ENCODE measurements at places on chromosomes 2 and 18.

DNA sequence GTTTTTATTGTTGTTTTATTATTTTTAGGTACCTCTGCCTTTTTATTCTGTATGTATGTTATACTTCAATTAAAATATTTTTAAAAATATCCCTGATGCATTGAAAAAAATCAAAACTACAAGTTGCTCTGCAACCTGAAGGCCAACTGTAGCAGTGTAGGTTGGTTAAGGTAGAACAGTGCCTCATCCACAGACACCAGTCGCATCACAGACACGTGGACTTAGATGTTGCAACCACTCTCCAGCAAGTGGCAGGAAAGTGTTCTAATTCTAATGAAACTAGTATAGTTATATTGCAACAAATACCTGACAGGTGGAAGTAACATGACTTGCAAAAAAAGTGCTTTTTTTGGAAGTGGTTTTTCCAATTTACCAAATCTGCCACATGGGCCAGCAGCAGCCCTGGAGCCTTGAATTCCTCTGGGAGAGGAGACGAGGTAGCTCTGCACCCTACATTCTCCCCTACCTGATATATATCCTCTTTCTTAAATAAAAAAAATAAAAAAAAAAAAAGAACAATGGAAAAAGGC lies 28.4 kb upstream of the SLC3A1 start:
- DNase-seq: no peak

DNA sequence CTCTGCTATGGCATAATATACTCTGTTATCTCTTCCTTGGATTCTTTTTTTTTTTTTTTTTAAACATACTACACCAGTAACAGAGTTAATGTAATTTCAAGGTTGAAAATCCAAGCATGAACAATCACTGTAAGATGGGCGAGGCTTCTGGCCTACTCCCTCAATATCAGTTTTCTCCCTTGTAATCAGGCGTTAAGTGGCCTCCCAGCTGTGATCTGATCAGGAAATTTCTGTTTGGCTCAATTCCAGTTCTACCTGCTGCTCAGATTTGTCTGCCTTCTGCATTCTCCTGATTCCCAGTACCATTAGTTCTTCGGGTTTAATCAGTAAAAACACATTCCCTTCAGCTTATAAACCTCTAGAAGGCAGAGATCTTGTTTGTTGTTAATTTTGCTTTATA lies 18.6 kb downstream of the PRKD3 start:
- no peak for DNase-seq

DNA sequence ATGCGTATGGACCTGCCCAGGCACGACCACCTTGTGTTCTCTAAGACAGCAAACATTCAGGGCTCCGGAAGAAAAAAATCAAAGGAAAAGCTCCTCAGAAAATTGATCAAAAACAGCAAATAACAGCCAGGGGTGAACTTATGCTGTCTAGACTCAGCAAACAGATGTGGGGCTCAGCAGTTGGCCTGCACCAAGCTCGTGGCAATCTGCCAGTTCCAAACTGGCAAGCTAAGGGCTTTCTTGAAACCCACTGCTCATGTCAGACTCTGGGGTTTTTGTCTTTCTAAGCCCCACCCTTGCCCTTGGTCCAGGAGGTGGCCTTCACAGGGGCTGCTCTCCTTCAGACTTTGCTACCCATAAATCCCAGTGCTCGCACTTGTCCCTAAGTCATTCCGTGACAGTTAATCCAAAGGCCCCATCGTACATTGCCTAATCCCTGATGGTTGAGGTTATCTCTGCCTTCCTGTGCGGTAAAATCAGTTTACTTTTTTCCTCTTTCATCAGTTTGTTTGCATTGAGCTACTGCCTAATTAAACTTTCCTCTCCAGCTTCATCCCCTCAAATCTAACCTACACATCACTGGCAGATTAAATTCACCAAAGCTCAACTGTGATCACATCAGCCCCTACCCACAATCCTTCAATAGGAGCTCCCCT lies 408.0 kb downstream of the LRATD1 start:
- DNase-seq: no peak

DNA sequence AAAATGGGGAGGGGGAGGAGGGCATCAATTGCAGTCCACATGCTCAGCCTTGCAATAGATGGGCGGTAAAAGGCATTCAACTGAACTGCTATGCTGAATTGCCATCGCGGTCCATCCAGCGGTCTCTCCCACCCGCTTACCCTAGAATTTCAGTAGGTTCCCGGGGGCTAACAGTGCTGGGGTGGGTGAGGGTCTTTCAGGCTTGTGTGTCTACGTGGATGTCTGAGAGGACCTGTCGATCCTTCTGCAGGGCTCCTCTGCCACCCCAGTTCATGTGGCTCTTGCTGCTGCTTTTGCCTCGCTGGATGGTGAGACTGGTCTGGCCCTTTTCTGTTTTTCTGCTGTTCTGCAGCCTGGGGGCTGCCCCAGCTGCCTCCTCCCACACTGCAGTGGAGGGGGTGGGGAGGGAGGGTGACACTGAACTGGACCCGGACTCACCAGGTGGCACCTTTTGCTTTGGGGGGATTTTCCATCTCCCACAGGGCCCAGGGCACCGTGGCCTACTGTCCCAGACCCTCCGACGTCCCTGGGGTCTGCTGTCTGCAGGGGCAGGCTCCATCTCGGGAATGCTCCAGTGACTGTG lies 14.1 kb downstream of the ACKR3 start:
- DNase-seq: no peak

DNA sequence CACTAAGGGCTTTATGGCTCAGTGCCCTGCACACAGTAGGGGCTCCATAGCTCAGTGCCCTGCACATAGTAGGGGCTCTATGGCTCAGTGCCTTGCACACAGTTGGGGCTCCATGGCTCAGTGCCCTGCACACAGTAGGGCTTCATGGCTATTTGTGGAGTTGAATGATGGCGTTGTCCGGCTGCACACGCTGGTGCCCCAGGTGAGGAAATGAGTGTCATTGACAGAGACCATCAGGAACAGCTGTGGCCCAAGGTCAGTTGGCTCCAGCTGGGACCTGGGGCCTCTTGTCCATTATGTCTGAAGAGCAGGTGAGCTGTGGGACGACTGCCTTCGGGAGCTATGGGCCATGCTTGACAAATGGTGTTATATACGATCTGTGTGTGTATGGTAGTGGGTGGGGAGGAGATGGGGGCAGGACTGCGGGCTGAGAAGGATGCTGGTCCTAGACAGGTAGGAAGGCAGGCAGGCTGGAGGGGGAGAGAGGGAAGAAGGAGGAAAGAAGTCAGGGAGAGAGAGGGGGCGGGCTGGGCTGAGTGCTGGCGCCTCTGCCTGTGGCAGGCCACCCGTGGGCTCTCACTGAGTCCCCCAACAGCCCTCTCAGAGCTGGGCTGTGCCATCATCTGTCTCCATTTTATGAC lies 130.6 kb downstream of the CLIP4 start:
- no peak for DNase-seq

DNA sequence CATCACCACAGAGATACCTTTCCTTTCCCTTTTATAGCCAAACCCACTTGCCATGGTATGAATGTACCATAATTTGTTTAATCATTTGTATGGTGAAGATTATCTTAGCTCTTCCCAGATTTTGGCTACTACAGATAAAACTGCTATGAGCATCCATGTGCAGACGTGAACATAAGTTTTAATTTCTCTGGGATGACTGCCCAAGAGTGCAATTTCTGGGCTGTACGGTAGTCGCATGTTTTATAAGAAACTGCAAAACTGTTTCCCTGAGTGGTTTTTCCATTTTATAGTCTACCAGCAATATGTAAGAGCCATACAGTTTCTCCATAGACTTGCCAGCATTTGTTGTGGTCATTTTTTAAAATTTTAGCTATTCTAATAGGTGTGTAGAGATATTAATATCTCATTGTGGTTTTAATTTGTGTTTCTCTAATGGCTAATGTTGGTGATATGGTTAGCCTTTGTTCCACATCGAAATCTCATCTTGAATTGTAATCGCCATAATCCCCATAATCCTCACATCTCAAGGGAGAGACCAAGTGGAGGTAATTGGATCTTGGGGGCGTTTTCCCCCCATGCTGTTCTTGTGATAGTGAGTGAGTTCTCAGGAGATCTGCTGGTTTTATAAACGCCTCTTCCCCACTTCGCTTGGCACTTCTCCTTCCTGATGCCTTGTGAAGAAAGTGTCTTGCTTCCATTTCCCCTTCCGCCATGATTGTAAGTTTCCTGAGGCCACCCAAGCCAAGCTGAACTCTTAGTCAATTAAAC lies 628.5 kb upstream of the KLHL29 start:
- DNase-seq: no peak

GRCh38 chr2:188971432-188971861 lies 2.7 kb upstream of the COL3A1 start:
- no peak for DNase-seq

DNA sequence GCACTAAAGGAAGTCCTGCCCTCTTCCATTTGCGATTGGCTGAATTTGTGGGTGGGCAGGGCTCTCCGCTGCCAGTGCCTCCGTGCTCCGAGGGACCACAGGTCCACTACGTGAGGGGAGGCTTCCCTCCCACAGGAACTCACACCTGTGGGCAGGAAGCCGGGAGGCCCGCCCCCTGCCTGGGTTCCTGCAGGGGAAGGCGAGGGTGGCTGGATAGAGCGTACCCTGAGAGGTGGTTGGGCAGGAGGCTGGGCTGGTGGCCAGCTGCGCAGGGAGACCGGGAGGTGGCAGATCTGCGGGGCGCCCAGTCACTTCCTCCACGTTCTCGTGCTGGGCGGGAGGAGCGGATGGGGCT lies 47.0 kb upstream of the PTH2R start:
- no peak for DNase-seq

GRCh38 chr2:75047992-75048625 lies 89.7 kb downstream of the POLE4 start:
- peak; percentile 53 for DNase-seq

DNA sequence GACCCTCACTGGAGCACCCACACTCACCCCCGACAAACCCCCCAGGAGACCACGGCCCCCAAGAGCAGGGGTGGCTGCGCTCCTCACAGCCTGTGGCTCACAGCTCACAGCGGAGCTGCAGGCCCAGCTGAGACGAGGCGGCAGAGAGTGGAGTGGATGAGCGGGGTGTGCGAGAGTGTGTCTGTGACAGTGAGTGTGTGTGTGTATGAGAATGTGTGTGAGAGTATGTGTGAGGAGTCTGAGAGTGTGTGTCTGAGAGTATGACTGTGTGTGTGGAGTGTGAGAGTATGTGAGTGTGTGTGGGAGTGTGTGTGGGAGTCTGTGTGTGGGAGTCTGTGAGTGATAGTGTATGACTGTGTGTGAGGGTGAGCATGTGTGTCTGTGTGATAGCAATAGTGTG lies 55.3 kb upstream of the ID2 start:
- DNase-seq: no peak

DNA sequence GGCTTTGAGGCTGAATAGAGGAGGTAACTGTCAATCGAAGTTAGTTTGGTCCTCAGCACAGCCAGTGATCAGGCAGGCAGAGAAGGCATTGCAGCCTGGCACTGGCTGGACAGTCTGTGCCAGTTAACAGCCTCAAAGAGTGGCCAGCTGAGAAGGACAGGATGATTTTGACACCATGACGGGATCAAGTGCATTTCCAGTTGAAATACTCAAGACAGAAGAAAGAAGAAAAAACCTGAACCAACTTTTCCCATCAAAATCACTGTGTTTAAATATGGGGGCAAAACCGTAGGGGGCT lies 96.7 kb upstream of the ZCCHC2 start:
- no peak for DNase-seq

DNA sequence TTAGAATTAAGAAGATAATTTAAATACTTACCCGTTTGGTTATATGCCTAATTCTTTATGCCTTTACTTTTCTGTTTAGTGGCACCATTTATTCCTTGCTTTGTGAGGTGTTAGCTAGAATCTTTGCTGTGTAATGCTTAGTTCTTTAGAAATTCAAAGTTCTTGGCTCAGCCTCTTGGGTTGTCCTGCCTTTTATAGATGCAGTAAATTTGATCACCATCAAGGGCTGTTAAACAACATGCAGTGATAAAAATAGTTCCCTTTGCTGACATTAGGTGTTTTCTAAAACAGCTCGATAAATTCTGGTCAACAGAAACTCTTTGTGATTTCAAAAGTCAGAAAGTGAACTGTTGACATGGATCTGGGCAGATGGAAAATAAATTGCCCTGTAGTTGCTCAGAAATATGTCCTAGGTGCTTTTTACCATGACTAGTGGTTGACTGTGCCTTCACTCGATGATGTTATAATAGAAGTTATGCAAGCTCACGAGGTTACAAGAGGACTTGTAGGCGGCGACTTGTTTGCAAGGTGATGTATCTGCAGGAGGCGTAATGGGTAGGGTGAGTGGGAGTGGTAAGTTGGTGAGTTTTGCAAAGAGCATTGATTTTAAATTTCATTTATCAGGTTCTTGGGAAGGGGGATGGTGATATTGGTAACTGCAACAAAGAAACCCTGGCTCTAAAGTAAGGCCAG lies 52.1 kb downstream of the LRRTM1 start:
- no peak for DNase-seq

DNA sequence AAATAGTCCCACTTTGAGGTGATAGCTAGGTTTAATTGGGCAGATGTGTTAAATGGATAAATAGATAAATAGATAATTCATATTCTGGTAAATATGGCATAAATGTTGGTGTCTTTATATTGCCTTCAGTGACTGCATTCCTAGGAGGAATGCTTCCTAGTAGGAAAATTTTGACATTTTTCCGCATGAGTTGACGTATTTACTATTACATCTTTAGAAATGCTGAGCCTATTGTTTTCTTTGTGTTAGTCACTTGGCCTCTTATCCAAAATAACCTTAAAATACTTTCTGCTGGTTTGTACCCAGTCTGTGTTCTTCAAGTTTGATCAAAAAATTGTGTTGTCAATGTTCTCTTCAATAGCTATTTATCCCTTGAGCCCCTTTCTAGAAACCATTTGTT lies 495.6 kb upstream of the ZEB2 start:
- DNase-seq: peak; percentile 26

DNA sequence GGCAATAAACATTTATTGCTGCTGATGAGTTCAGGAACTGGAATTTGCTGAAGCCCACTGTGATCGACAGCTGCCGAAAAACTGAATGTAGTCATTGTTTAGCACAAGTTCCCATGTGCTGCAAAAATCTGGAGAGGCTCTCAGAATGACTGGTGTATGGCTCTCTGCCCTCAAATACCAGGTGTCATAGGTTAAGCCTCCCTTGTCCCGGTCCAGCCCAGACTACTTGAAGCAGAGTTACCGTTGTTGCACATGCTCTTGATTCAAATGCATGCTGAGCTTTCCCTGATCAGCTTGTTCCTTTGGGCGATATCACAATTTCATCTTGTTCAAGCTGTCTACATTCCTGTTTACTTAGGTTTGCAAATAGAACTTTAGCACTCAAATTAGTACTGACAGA lies 625.2 kb downstream of the CPS1 start:
- DNase-seq: no peak

DNA sequence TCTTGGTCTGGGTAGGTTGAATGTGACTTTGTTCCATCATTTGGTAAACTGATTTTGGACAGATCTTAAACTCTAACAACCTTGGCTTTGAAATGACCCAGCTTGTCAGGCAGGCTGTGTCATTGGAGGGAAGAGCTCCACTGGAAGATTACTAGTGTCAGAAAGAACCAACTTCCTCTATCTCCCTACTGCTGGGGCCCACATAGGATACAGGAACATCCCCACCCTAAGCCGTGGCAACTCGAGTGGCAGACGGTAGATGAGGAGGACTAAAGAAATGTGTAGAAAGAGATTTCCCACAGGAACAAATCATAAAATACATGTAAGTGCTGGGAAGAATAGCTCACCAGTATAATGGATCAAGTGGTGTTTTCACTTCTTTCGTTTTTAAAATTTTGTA lies 4.3 kb upstream of the G6PC2 start:
- DNase-seq: no peak

- DNase-seq: no peak
Observed at GRCh38 chr18:79374408-79375171, 21.1 kb upstream of the NFATC1 start.
